ENCODE measurements at places on chromosomes 7 and 10.

- no peak for DNase-seq
Observed at GRCh38 chr10:119815671-119816070, 57.0 kb downstream of the MCMBP start.

DNA sequence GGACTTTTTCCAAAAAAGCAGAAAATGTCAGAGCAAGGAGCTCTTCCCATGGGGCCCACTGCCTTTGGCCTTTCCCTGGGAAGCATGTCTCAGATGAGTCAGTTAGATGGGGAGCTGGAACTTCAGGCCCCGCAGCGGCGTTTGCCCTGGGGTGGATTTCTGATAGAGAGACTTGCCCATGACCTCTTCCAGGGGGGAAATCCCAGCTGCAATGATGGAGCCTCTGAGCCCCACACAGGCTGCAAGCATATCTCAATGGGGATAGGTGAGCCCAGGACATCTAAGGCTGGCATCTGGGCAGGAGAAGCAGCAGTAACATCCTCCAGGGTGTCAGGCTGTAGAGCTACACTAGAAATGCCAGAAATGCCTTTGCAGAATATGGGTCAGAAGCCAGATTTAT, 269.2 kb upstream of the TCERG1L start:
- DNase-seq: no peak

- DNase-seq: no peak
Observed at GRCh38 chr10:28783087-28783486, 105.8 kb downstream of the BAMBI start.

DNA sequence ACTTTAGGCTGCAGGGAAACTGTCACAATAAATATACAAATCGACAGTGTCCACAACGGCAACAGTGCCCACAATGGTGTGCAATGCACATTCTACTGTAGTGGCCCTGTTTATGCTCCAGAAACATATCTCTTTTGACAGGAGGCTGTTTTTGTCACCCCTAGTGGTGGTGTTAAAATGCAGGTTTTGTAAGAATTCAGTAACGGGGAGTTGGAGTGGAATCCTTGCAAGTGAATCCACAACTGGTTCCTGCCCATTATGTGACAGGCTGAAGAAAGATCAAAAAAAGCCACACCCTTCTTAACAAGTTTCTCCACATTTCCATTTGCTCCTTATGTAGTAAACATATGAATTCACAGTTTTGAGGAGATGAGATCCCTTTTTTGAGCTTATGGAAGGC, 58.5 kb downstream of the BEND7 start:
- no peak for DNase-seq

All from NCI-H1417 treated with DMSO at 0.1 percent for 48 hours (cell line).